Right lobe of liver (tissue), 6 donors: ENCODE measurements at places on chromosomes 6 and 20.
A peak's percentile ranks its signal among the peaks of the same experiment; 100 is the strongest.

DNA sequence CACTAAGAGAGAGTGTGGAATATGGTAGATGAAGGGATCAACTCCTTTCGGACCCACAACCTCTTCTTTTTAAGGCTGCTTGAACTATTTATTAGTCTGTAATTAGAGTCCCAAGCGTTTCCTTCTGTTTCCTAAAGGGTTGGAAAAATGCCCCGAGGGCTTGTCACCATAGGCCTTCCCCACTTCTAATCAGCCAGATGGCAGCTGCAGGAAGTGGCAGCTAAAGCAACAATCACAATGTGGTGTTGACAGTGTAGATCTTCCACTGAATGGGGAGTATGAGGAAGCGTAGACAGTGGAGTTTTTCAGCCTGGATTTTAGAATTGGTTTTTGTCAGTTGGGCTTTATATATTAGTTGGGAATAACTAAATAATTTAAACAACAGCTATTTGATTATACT is 40.6 kb downstream of the SLC35D3 start:
- DNase-seq: no peak

DNA sequence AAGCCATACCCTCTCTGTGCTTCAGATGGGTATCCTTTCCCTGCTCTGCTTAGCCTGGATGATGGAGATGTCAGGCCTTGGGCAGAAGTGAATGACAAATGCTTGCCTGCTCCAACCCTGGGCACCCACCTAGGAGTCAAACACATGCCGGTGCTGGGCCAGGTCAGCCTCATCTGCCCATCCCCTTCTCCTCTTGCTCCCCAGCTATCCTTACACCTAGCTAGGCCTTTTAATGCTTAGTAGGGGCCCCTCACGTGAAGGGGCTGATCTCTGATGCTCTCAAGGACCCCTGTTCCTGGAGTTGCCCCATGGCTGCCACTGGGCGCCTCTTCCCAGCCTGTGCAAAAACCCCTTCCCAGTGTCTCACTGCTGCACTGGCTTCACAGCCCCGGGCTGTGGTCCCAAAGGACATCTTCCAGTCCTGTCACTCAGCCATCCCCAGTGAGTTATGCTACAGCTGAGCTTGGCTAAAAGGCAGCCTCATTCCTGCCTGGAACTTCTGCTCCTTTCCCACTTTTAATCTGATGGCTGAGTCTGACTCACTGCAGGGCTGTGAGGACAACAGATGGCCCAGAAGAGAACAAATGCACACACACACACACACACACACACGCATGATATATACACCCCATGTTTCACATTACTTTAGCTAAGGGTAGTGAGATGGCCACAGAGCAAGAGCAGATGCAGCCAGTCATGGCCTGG is 12.8 kb upstream of the SDCBP2 start:
- DNase-seq: no peak

GRCh38 chr6:45963896-45964295 is 51.8 kb downstream of the CLIC5 start:
- DNase-seq: no peak

DNA sequence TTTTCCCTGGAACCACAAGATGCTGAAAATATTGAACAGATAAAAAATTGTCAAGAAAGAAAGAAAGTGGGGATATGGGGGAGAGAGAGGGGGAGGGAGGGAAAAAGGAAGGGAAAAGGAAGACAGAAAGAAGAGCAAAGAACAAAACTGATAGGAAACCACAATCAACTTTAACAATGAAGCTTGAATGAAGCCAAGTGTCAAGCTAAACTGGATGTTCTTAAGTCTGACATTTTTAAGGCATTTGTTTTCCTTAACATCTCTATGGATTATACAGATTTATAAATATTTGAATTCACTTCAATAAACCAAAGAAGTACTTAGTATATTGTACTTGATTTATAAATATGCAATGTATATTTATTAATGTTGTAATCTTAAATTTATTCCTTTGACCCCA is 197.6 kb upstream of the SMLR1 start:
- DNase-seq: no peak

DNA sequence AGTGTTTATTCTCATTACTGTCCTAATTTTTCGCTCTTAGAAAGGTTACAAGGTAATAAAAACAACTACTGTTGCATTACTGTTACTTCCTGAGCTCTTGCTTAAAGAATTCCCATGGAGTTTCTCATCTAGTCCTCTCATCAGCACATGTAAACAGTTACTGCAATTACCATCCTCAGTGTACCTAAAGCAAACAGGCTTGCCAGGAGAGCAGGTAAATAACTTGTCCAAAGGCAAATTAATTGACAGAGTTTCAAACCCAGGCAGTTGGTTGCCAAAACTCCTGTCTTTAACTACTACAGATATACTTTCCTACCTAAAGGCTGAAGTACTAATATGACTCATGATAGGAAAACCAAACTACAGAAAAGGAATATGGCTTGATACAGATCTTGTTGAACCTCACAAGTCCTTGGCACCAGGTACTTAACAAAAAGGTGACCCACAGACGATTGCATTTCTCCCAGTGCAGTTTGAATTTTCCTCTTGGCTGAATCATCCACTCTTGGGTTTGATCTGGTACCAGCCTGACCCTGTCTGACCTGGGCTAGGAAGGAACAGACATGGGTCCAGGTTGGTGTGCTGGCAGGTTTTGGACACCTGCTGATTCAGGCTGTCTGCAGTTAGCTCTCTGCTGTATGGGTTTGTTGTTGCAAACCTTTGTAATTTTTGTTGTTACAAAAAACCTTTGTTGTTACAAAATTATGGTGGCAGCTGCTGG is 153.0 kb downstream of the CFAP61 start:
- no peak for DNase-seq

GRCh38 chr6:49550492-49551077 is at the start of gene C6orf141:
Gene C6orf141 (plus strand): TSS chr6:49550668. CDS start chr6:49550793, 125 bp downstream.
- DNase-seq: peak; percentile 76

GRCh38 chr6:51273228-51273961 is 454.7 kb downstream of the TFAP2B start:
- DNase-seq: no peak

- no peak for DNase-seq
Observed at GRCh38 chr6:51854876-51855275, 232.5 kb downstream of the PKHD1 start.

DNA sequence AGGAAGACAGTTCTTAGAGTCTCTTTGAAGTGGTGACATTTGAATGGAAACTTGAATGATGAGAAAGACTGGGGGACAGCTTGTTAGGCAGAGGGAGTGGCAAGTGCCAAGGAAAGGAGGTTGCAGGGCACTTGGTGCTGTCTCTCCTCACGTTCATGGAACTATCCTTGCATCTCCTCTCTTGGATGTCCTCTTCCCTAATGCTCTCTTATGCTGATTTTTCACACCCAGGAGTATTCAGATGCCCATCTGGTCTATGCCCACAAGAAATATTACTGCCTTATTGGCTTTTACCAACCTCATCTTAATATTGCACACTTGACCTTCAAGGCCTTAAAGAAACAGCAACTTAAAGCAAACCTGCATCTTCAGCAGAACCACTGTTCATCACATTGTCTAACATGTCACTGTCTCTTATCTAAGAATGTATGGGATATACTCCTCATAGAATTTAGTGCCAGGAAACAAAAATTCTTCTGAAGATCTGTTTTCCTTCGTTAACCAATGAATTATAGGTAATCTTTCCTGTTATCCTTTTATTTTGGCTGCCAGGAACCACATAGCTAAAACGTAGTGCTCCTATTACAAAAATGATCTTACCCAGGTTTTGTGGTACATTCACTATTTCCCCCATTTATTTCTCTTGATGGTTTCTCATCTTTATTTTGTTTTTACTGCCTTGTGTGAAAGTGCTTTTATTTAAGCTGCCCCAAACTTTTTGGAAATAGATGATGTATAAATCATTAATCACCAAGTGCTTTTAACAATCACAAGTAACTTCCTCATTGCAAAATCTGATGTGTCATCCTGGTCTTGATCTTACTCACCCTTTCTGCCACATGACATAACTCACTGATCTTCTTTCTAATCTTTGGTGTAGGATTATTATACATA is 12.8 kb downstream of the RGS17 start:
- no peak for DNase-seq

DNA sequence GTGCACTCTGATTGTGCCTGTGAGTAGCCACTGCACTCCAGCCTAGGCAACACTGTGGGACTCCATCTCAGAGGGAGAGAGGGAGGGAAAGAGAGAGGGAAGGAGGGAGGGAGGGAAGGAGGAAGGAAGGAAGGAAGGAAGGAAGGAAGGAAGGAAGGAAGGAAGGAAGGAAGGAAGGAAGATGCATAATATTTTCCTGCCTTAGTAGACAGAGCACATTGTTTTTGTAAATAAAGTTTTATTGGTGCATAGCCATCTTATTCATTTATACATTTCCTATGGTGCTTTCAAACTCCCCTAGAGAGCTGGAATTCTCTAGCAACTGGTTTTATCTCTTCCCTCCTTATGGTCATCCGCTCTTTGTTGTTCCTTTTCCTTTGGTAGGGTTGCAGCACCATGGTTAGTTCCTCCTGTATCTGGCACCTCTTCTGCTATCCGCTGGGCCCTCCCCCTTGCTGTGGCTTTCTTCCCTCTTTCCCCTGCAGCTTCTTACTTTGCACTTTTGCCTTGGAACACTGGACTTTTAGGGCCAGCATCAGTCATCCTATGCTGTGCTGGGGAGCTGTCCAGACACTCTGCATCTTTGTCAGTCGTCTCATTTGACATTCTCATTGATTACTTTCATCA is 20.2 kb downstream of the GPR6 start:
- no peak for DNase-seq

DNA sequence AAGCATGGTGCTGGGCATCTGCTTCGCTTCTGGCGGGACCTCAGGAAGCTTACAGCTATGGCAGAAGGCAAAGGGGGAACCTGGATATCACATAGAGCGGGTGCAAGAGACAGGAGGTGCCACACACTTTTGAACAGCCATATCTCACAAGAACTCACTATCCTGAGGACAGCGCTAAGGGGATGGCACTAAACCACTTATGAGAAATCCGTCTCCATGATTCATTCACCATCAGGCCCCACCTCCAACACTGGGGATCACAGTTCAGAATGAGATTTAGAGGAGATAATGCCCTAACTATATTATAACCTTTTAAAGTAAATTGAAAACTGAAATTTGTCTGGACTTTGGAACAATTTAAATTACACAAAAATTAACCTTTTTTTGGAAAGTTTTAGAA is 37.8 kb upstream of the SUMO4 start:
- DNase-seq: no peak

GRCh38 chr6:112781241-112781640 is 434.1 kb downstream of the RFPL4B start:
- no peak for DNase-seq

GRCh38 chr6:145032562-145033145 is 702.7 kb downstream of the EPM2A start:
- no peak for DNase-seq

- DNase-seq: no peak
Observed at GRCh38 chr6:551405-551804, 105.5 kb downstream of the HUS1B start.

GRCh38 chr6:13677878-13678254 is 33.8 kb downstream of the RANBP9 start:
- peak; percentile 63 for DNase-seq

DNA sequence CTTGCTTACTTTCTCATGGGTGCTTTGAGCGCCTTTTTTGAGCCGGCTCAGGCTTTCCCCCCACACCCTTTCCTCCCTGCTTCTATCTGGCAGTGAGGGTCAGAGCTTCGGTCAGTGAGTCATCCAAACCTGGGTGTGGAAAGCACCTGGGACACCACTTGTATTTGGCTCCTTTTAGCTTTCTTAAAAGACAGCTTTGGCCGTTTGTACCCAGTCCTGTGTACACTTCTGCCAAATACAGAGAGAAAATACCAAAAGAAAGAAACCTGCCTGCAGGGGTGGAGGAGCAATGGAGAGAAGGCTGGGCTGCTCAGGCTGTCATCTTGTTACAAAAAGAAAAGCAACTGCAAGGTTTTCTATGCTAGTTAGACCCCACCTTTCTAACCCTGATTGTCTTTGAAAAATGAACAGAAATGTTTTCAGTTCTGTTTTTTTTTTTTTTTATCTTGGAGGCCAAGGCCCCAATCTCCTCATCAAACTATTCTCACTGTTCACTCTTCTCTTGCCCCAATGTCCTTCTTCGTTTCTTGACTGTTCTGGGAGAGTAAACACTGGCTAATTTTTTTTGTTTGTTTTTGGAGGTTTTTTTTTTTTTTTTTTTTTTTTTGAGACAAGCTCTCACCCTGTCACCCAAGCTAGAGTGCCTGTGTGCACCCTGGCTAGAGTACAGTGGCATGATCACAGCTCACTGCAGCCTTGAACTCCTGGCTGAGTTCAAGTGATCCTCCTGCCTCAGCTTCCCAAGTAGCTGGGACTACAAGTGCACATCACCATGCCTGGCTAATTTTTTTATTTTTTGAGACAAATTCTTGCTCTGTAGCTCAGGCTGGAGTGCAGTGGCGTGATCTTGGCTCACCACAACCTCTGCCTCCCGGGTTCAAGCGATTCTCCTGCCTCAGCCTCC is 76.4 kb downstream of the SSR1 start:
- DNase-seq: peak; percentile 59

GRCh38 chr6:84150705-84151104 is 76.7 kb downstream of the CEP162 start:
- no peak for DNase-seq
